Stimulated activated CD4-positive, alpha-beta T cell treated with anti-CD3 and anti-CD28 coated beads, Interleukin-15, amount 100 ng/mL, for 1 hour (primary cell): ENCODE measurements at places on chromosomes 3 and 15.

GRCh38 chr3:81242871-81243270 lies 518.6 kb downstream of the GBE1 start:
- no peak for DNase-seq

DNA sequence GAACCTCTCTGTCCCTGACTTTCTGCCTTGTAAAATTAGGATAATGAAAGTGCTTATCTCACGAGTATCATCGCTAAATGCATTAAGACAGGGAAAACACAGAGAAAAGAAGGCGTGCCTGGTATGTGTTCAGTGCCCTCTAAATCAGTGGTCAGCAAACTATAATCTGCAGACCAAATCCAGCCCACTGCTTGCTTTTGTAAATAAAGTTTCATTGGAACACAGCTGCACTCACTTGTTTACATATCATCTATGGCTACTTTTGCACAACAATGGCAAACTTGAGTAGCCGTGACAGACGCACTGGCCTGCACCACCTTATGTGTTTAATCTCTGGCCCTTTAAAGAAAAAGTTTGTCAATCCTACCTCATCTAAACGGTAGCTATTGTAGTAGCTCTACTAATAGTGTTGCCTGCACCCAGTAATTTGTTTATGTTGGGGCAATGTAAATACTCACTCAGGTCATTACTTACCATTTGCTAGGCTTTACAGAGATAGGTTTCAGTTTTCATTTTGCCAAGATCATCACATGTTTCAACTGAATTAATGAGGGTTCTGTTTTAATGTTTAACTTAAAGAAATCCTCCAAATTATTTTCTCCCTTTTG lies 229.4 kb downstream of the FEZF2 start:
- DNase-seq: no peak

- no peak for DNase-seq
Measured at GRCh38 chr3:124586126-124587052, 143.9 kb upstream of the UMPS start.

DNA sequence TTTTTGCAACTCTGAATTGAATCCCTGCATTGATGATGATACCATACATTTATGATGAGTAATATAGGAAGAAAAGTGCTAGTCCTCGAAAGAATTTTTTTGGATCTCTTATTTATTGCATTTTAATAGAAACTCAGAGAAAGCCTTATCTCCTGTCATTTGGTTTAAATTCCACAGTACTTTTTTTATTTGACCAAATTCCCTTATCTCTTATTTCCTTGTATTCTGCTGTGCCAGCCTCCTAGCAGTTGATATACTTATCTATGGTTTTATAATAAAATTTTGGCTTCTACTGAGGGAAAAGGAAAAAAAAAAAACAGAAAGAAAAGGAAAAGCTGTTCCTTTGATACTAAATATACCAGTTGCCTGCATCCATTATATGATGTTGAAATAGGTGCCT lies 535.1 kb upstream of the NR2F2 start:
- DNase-seq: no peak

DNA sequence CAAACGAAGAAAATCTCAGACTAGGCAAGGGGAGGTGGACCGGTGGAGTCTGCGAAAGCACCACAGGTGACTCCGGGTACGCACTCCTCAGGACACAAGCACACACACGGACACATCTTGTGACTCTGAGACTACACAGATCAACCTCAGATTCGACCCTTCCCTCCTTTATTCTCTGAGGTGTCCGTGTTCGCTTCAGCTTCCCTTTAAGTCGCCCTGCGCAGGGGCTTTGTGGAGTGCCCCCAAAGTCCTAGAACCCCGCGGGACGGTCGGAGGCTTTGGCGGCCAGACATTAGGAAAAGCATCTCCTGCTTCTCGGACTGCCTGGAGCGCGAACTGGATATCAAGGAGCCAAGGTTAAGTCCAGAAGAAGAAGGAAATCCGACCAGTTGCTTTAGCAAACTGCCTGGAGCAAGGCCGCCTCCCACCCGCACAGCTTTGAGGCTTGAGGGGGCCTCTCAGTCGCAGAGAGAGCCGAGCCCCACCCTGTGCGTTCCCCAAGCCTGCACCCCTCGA lies 730 bp downstream of the DGKG start:
- no peak for DNase-seq

DNA sequence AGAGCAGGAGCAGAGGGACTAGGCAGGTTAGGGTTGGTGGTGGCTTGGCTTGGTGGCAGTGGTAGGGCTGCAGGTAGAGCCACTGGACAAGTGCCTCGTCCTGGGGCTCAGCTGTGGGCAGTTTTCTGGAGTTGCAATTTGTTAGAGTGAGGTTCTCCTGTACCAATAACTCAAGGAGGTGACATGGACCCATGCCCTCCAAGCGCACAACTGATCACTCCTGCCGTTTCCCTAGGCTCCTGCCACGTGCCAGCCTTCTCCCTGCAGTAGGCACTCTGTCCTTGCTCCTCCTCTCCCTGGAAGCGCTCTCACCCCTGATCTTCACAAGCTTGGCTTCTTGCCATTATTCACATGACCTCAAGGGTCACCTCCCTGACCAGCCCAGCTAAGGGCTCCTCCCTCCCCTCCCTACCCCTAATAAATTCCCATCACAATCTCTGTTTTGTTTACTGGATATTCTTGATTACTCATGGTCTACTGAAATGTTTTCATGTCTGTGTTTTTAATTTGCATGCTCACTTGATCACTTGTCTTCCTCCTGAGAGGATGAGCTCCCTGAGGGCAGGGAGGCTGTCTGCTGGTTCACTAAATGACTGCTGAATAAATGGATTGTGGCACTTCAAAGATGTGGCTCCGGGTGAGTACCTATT lies 3.3 kb downstream of the WNT7A start:
- no peak for DNase-seq

DNA sequence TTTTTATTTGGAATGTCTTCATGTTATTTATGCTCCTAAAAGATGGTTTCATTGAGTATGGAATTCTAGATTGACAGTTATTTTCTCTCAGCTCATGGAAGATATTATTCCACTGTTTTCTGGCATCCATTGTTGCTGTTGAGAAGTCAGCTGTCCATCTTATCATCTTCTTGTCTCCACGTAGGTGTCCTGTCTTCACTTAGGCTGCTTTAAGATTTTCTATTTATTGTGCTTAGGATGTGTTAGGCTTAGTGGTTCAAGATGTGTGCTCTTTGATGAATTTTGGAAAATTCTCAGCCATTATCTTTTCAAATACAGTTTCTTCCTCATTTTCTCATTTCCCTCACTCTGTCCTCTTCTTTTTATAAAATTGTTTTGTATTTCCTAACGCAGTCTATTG lies 52.0 kb downstream of the SNRK start:
- DNase-seq: no peak

- DNase-seq: no peak
Measured at GRCh38 chr3:49017971-49018706, at the start of gene DALRD3. Gene DALRD3 (minus strand): TSS chr3:49018580. CDS start chr3:49018564, 16 bp downstream.

DNA sequence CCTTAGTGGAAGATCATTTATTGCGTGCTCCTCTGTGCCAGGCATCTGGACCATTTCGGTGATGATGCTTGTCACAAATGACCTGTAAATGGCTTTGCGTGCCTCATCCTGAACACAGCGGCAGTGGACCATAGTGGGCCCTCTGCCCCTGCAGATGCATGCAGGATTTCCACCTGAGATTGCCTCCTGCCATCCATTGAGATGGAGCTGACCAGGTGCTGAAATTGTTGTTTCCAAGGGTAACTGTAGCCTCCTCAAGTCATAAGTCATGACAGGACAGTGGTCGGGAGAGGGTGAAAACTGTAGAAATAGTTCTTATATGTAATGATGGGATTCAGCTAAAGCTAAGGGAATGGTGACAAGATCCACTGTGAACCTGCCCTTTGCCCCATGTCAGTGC lies 35.5 kb downstream of the CLSTN2 start:
- DNase-seq: no peak

GRCh38 chr3:133991209-133991608 lies 38.5 kb downstream of the SLCO2A1 start:
- DNase-seq: no peak

DNA sequence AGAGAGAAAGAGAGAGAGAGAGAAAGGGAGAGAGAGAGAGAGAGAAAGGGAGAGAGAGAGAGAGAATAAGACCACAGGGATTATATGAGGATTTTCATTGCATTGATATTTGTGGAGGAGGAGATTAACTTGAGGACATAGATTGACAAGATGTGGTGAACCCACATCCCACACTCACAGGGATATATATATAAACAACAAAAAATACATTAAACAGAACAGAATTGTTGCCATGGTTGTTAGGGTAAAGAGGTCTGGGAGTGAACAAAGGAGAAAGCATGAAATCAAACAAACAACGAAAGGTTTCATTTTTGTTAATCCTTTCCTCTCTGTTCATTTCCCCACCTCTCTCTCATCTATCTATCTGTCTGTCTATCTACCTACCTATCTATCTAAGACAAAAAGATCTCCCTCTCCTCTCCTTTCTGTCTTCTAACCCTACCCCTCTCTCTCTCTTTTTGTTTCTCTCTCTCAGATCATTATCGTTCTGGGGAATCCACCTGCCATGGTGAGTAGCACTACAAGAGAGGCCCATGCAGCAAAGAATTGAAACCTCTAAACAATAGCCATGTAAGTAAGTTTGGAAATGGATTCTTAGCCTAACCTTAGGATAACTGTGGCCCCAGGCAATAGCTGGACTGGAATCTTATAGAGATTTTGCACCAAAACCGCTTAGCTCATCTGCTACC lies 280.9 kb downstream of the RAP2B start:
- no peak for DNase-seq

- DNase-seq: no peak
Measured at GRCh38 chr3:27049792-27050191, 319.4 kb downstream of the NEK10 start.

GRCh38 chr3:8561370-8561769 lies 59.7 kb downstream of the LMCD1 start:
- DNase-seq: no peak

- no peak for DNase-seq
Measured at GRCh38 chr15:88255484-88256278, 858 bp downstream of the NTRK3 start.

GRCh38 chr3:189806171-189806951 lies 175.2 kb downstream of the TP63 start:
- DNase-seq: no peak

- no peak for DNase-seq
Measured at GRCh38 chr15:34241376-34242330, 16.8 kb downstream of the EMC4 start.

DNA sequence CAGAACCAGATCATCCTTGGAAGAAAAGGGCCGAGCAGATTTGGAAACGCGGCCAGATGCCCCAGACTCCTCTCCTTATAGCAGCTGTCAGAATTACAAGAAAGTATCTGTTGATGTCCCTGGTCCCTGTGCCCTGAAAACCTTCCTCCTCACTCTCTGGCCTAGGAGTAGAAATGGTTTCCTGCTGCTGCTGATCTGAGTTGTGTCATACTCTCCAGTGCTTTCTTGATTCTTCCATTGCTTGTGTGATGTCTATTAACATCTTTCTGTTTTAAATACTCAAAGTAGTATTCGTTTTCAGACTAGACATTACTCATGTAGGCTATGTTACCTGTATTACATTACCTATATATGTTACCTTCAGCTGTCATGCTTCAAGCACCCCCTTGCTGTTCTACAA lies 26.8 kb upstream of the HERC1 start:
- no peak for DNase-seq

DNA sequence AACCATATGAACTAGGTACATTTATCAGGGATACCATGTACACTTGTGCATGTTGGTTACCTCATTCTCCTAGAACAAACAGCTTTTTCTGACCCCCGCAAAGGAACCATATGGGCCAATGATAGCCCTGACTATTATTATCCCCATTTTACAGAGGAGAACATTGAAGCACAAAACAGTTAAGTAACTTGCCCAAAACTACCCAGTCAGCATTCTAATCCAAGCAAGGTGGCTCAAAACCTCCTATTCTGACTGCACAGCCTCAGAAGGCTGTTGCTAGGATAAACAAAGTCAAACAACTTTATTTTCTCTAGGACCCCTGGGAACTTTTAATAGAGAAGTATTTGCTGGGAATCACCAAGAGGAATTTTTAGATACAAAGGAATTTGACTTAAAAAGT lies 36.7 kb downstream of the CFAP44 start:
- DNase-seq: no peak
